ENCODE measurements at places on chromosomes 11 and 22.

- peak; percentile 28 for DNase-seq
These were observed 333.9 kb downstream of the CADM1 start for GRCh38 chr11:115170133-115170815.

GRCh38 chr22:36244522-36245391, 5.4 kb upstream of the APOL2 start:
- no peak for DNase-seq

- DNase-seq, result no peak
These were observed 241.6 kb upstream of the CADM1 start for GRCh38 chr11:115745610-115746512.

DNA sequence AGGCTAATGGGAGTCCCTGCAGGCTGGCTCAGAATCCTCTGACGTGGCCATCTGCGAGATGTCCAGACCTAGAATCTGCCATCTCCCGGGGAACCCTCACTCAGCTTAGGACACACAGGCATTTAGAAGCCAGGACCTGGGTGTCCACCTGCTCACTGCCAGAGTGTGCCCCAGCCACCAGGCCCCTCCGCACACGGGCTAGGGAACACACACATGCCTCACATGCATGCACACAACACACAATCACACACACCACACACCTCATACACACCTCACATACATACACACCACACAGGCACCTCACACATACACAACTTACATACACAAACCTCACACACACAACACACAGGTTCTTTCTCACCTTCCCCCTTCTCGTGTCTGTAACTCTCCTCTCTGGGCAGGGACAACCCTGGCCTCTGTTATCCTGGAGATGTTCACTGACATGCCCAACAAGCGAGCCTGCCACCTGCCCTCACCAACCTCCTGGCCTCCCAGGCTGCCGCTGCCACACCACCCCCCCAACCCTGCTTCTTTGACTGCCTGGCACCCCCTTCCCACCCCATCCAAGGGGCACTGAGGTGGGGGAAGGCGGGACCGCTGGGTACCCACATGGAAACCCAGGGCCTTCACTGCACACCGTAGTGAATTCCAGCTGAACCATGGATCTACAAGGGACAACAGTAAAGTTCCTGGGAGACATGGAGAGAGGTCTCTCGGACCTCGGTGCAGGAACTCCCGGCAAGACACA, 38.1 kb downstream of the GNB1L start:
- no peak for DNase-seq

DNA sequence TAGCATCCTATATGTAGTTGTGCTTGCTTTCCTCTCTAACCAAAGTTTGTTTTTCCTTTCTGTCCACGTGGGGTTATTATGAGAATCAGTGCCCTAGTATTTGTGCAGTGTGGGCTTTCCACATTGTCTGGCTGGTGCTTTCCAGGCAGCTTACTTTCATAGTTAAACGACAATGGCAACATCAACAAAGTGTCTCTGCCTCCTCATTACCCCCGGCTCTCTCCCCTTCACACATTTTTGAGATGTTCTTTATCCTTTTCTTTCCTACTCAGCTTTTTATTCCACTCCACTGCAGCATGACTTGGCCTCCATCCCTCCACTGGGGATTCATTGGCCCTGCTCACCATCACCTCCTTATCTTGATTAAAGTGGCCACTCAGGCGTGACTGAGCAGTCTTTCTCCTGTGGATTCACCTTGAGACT, 19.1 kb downstream of the SPECC1L start:
- no peak for DNase-seq

GRCh38 chr11:36352922-36353321, 56.8 kb downstream of the PRR5L start:
- DNase-seq, result no peak

DNA sequence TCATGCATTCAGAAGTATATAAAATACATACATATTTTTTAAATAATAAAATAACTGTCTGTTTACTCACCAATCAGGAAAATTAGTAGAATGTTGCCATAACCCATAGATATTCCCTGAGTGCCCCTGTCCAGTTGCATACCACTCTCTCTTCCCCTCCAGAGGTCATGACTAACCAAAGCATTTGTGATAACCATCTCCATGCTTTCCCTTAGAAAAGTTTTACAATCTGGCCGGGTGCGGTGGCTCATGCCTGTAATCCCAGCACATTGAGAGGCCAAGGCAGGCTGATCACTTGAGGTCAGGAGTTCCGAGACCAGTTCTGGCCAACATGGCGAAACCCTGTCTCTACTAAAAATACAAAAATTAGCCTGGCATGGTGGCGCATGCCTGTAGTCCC, 33.2 kb upstream of the LDHA start:
- no peak for DNase-seq

DNA sequence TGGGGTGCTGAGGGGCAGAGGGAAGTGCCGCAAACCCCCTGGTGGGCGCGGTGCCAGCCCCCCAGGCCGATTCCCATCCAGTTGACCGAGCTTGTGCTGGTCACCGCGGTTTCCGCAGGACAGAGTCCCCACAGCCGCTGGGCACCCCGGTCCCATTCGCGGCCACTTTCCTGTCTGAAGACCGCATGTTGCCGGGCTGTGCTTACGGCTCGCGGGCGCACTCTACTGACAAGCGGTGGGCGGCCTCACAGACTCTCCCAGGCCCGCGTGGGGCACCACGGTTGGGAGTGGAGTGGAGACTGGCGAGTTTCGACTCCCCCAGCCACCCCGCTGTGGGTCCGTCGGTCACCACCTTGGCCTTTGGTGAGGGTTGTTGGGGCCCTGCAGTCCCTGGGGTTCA, 648 bp upstream of the H19 start:
- no peak for DNase-seq

DNA sequence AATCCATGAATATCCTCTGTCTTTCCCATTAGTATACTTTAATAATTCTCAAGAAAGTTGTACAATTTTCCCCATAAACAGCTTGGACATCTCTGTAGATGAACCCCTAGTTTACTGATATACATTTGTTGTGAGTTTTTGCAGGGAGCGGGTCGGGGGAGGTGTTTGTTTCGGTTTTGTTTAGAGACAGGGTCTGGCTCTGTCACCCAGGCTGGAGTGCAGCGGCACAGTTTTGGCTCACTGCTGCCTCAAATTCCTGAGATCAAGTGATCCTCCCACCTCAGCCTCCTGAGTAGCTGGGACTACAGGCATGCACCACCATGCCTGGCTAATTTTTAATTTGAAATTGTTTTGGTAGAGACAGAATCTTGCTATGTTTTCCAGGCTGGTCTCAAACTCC, 57.6 kb downstream of the IGLL5 start:
- DNase-seq, result no peak

DNA sequence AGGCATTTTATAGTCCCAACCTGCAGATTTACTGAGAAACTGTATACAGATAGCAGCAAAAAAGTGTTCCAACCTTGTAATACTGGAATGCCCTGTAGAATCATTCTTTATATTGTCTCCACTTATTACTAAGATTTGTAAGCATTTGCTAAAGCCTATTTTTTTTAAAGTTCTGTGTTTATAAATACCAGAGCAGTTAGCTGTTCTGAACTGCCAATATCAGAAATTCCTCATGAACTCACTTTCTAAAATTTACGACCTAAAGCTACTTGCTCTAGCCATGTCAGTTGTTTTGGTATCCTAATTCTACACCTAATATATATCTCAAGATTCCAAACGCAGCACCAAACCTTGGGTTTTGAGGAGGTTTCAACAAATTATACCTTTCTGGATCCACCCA, 103.2 kb downstream of the C11orf65 start:
- DNase-seq, result no peak

DNA sequence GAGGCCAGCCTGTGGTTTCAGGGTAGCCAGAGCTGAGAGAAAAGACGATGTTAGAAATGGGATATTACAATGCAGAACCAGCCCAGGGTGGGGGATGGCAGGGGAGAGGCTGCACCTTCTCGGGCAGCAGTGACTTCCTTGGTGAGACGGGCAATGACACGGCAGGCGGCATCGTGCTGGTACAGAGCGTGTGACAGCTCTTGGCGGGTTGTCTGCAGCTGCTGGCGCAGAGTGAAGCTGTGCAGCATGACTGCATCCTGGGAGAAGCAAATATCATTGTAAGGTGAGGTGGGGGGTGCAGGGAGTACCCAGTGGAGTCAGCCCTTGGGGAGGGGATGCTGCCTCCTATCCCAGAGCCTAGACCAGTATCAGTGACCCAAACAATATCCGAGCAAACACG, 3.8 kb downstream of the PRPF19 start:
- DNase-seq, result no peak

GRCh38 chr11:6238902-6239301, at the start of gene CNGA4:
Gene CNGA4, plus strand, starts transcription at chr11:6239089. Its CDS starts 118 bp downstream, at chr11:6239207.
- no peak for DNase-seq

DNA sequence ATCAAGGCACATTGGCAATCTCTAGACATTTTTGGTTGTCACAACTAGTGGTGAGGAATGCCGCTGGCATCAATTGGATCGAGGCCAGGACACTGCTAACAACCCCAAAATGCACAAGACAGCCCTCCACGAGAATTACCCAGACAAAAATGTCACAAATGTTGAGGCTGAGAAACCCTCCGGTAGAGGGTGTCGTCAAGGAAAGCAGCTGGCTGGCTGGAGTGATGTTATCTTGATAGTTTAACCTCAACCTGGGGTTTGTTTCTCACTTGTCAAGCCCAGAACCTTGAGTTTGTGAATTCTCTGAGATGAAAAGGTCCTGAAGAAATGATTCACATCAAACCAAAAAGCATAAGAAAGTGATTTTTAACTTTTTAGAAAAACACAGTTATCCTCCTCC, 21.1 kb upstream of the TMPRSS13 start:
- DNase-seq, result no peak
